ENCODE measurements at places on chromosomes 13 and 19.
A peak's percentile ranks its signal among the peaks of the same experiment; 100 is the strongest.

DNA sequence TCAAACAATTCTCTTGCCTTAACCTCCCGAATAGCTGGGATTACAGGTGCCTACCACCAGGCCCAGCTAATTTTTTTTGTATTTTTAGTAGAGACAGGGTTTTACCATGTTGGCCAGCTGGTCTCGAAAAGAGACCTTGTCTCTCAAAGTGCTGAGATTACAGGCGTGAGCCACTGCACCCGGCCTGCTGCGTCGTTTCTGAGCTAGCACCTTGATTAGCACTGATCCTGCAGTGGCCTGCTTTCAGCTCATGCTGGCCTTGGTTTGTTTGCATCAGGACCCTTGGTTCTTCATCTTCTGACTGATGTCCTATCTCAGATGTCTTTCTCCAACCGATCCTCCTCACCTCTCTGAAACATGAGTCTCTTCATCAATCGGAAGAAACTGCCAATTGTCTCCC is 4.9 kb upstream of the TFDP1 start:
- DNase-seq = no peak

- no peak for DNase-seq
Measured at GRCh38 chr19:19485998-19486290, 29.4 kb downstream of the TSSK6 start.

- DNase-seq = no peak
Measured at GRCh38 chr13:21964686-21965085, 293.8 kb downstream of the FGF9 start.

DNA sequence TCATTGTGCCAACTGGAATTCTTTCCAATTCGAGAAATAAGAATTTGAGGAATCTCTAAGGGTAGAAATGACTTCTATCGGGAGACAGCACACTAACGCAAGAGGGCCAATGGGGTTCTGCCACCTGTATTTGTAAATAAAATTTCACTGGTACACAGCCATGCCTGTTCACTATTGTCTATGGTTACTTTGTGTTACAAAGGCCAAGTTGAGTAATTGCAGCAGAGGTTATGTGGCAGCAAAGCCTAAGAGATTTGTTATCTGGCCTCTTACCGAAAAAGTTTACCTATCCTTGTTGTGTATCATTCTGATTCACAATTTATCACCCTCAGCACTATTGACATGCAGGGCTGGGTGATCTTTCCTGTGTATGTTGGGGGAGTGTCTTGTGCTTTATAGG is 278.0 kb downstream of the KLF5 start:
- no peak for DNase-seq

DNA sequence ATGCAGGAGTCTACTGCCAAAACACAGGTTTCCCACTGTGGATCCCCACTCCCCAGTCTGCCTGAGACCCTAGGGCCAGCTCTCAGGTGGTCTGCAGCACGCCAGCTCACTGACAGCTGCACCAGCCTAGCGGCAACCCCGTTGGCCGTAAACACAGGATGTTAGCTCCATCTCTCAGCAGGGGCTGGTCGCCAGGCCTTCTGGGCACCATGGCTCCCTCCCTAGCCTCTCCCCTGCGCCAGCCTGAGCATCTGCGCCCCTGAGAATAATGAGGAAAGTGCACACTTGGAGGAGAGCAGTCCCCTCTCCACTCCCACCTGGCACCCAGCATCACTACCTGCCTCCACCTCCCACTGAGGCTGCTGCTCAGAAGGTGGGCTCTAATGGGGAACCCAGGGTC is 20.8 kb upstream of the EPHX3 start:
- DNase-seq = no peak

DNA sequence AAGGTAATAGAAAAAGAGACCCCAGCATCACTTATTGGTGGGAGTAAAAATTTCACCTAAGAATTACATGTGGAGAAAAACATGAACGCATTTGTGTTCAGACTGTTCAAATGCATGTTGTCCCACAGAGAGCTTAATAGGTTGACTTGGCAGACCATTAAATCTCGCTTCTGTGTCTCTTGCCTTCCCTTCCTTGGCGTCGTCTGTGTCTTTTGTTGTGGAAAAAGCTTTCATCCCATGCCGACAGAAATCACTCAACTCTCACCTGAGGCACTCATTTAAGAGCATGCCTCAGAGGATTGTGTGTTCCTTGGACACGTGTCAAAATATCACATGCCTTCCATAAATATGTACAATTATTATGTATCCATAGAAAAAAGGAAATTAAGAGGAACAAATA is 24.4 kb upstream of the CACNA1A start:
- no peak for DNase-seq

DNA sequence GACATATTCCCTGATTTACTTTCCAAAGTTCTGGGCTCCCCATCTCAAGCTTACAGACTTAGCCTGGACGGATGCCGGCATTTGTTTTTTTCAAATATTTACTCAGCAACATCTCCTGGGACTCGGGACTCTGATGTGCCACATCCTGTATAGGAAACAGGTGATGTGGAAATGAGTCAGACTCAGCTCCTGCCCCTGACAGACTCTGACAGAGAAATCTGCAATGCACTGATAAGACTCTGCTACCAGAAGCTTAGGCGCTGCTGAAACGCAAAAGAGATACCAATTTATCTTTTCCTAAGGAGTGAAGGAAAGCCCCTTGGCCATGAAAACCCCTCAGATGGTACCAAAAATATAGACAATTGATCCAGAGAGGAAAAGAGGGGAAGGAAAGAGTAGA is 16.2 kb downstream of the LAIR2 start:
- DNase-seq = no peak

GRCh38 chr13:31014456-31014855 is 82.0 kb downstream of the TEX26 start:
- DNase-seq = no peak

DNA sequence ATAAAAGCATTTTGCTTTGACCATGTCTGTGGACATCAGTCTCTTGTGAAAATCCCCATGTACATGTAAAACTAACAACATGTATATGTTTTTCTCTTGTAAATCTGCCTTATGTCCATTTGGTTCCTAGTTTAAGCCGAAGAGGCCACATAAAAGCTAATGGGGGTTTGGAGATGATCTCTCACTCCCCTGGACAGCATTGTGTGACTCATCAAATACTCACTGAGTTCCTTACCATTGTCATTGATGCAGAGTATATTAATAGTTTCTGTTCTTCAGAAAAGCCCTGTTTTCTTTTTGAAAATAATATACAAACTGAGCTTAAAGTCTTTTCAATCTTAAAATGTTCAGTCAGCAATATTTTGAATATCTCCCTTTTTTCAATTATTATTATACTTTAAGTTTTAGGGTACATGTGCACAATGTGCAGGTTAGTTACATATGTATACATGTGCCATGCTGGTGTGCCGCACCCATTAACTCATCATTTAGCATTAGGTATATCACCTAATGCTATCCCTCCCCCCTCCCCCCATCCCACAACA is 536.7 kb upstream of the HTR2A start:
- no peak for DNase-seq

DNA sequence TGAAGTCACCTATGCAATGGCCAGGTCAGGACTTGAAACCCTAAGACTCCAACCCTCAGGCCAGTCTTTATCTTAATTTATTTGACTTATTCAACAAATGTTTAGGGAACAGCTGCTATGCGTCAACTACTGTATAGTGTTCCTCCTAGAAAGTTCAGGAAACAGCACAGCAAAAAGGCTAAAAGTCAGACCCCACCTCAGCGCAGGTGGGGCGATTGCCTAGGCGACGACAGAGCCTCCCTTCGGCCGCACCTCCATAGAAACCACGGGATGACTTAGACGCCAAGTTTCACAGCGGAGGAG is 502 bp downstream of the VRK3 start:
- no peak for DNase-seq

GRCh38 chr13:23500849-23501248 is 67.3 kb upstream of the SACS start:
- no peak for DNase-seq

DNA sequence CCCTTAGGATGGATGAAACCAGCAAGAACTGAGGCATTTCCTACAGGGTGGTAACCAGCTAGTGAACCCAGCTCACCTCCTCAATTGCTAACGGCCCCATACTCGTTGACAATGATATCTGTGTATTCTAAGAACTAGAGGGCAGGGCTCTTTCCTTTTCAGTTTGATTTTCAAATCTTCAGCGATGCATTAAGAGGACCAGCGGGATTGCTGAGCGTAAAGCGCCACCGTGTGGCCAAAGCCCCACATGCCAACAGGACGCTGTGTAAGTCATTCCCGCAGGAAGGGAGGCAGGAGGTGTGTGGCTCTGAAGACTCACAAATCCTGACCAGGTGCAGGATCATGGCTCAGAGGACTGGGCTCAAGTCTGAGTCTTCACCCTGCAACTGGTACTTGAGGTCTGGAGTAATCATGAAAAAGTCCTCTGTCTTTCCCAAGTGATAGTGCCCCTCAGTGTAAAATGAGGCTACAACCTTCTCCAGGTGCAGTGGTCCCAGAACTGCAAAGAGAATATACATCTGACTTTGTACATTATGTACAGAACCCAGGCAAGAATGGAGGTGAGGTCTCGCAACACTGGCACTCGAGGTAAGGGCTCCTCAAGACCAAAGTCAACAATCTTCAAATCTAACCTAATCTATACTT is 40.9 kb downstream of the C13orf42 start:
- peak; percentile 72 for DNase-seq

DNA sequence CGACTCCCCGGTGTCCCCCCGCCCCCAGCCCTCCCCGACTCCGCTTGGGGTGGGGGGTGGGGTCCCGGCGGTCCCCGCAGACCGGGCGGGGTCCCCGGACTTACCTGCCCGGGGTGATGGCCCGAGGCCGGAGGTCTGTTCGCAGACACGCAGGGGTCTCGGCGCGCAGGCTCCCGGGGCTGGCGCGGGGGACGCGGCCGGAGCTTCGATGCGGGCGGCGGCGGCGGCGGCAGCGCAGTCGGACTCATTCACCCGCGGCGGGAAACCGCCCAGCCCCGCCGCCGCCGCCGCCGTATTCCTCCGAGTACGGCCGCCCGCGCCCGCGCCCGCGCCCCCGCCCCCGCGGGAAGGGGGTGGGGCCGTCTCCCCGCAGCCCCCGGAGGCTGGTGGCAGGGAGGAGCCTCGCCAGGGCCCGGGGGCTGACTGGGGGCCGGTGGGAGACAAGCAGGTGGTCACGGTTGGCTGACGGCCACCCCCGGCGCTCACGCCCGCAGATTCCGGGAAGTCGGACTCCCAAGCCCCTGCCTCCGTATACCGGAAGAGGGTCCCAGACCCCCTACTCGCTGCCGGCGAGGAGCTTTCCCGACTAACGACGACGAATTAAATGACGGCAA is at the start of gene C2CD4C:
Gene C2CD4C, minus strand, starts transcription at position 246 of the 614 bp plus-strand sequence. CDS start 786 bp downstream, outside the sequence.
- DNase-seq = no peak

- DNase-seq = no peak
Measured at GRCh38 chr13:30037306-30037705, 186.9 kb upstream of the UBL3 start.

- no peak for DNase-seq
Measured at GRCh38 chr13:46490129-46490528, 62.8 kb upstream of the LRCH1 start.

DNA sequence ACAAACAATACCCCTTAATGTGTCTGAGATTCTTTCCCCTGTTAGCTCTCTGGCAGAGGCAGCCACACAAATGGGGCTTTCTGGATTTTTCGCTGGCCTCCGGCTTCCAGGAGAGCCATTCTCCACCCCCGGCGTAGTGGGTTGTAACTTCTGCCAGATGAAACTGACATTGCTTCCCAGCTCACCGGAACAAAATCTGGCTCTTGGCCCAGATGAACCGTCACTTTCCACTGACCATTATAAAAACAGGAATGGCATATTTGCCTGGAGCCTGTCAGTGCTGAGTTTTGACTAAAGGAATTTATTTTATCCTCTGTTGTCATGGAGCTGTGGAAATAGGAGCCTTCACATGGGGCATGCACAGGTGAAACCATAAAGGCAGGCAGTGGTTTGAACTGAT is 120.6 kb upstream of the GPR12 start:
- DNase-seq = no peak

GRCh38 chr13:99969919-99970650 is 1.5 kb downstream of the ZIC5 start:
- no peak for DNase-seq

- DNase-seq = no peak
Measured at GRCh38 chr13:29476046-29476445, 119.4 kb downstream of the SLC7A1 start.

- DNase-seq = no peak
Measured at GRCh38 chr13:98985591-98985990, 7.7 kb upstream of the DOCK9 start.

GRCh38 chr19:45463241-45463640 is 4.6 kb upstream of the FOSB start:
- DNase-seq = no peak

DNA sequence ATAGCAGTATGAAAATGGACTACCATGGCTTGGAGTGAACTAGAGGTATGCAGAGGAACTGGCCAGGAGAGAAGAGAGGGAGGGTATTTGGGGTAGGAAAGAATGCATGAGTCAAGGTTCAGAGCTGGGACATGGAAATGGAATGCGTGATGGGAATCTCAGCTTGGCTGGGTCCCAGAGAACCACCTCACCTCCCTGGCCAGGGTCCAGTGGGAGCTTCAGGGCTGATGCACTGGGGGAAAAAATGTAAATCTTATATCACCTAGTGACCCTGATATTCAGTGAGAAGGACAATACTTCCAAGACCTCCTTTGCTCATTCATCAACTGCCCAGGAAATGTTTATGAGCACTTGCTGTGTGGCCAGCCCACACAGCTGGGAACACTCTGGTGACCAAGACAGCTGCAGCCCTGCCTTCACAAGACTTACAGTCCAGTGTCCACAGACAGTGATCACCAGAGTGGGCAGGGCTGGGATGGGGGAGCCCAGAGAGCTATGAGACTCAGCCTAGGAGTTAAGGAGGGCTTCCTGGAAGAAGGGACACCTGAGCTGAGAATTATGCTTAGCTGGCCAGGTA is 12.8 kb downstream of the IGSF23 start:
- no peak for DNase-seq

- no peak for DNase-seq
Measured at GRCh38 chr19:15201374-15202023, 704 bp upstream of the NOTCH3 start.

DNA sequence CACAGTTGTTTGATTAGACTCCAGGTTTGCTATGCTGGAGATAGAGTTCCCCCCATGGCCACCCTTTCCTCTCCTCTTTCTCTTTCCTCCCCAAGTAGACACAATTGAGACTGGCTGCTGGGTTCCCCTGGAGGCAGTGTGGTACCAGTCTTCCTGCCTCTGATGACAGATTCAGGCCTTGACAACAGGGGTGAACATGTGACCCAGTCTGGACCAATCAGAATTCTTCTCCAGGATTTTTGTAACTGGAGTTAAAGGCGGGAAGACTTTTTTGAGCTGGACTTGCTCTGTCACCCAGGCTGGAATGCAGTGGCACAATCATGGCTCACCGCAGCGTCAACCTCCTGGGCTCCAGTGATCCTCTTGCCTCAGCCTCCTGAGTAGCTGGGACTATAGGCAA is 48.7 kb downstream of the CCNE1 start:
- DNase-seq = peak; percentile 7

- DNase-seq = no peak
Measured at GRCh38 chr13:66335626-66336025, 894.5 kb downstream of the PCDH9 start.

Measured in CD4-positive, alpha-beta T cell treated with Interleukin-4 for 1 hour (primary cell).